Large intestine (tissue), 12 donors: ENCODE measurements at places on chromosomes 4 and X.

DNA sequence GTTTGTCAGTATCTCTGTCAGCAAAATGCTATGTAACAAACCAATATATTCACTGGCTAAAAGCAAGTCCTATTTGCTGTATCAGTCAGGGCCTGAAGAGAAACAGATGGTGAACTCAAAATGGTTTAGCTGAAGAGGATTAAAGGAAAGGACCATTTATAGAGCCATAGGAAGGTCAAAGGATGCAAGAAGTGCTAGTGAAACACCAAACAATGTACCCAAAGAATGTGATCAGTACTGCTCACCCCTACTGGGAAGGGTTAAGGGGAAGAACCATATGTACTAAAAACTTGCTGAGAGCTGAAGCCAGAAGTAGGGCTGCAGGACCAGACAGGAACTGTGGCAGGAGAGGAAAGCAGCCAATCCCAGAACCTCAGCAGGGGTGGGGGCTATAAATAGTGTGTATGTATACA lies 479.3 kb downstream of the INPP4B start:
- DNase-seq: no peak

DNA sequence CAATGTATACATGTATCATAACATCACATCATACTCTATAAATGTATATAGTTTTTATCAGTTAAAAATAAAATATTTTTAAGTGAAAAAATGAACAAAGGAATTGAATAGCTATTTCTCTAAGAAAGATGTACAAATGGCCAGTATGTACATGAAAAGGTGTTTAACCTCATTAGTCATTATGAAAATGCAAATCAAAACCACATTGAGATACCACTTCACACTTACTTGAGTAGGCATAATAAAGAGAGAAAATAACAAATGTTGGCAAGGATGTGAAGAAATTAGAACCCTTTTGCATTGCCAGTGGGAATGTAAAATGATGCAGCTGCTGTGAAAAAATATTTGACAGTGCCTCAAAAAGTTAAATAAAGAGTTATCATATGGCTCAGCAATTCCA lies 95.5 kb downstream of the IRS4 start:
- no peak for DNase-seq

GRCh38 chr4:2220016-2220630 lies 21.8 kb downstream of the HAUS3 start:
- DNase-seq: peak; percentile 69

GRCh38 chrX:44433556-44433955 lies 90.1 kb upstream of the EFHC2 start:
- DNase-seq: no peak

GRCh38 chrX:84362184-84362838 lies 139.9 kb downstream of the HDX start:
- no peak for DNase-seq

DNA sequence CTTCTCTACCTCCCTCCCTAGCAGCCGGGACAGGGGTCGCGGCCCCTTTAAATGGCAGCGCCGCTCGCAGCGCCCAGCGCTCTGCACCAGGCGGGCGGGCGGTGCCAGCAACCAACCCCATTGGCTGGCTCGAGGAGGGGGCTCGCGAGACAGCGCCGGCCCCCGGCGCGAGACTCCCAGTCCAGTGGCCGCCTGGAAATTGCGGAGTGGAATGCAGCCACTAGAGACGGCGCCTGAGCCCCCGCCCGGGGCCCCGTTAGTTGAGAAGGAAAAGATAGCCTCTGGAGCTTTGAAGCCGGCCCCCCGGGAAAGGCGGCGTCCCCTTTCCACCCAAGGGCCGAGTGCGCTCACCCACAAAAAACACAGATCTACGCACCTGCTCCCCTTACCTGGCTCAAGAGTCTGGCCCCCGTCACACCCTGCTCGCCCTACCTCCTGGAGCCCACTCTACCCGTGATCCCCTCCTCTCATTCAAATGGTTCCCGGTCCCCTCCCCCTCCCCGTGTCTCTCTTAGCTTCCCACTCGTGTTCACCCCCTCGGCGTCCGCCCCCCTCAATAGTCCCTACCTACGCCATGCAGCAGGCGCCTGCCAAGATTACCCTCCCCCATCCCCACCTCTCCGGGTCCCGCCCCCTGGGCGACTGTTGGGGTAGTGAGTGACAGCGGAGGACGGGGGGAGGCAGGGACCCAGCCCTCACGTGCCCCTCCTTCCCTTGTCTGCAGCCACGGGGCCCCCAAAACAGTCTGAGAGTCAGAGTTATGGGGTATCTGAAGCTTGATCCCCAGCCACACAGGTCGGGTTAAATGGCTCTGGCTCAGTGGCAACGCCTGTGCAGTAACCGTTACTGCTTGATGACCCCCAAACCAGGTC lies at the start of gene ZMYM3:
Gene ZMYM3 (minus strand): TSS at position 49 of the 872 bp plus-strand sequence. CDS start 885 bp downstream, outside the sequence.
- DNase-seq: peak; percentile 74

- DNase-seq: no peak
These were observed 14.7 kb upstream of the SPATA4 start for GRCh38 chr4:176210101-176210500.

DNA sequence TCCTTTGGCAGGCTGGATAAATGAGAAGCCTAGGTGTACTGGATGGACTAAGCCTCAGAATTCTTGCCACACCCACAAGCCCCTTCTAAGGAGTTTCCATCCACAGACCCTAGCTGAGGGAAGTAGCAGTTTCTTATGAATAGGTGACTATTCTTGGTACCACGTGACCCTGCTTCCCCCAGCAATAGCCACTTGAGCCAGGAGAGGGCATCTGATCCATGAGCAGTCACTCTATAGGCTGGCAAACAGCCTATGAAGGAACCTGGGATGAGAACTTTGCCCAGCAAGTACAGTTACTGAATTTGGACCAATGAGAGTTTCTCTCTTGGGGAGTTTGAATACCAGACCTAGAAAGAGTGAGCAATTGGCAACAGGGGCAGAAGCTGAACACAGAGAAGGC lies 84.0 kb downstream of the RTL9 start:
- no peak for DNase-seq

GRCh38 chrX:72062916-72063315 lies 68.8 kb downstream of the RTL5 start:
- DNase-seq: no peak

DNA sequence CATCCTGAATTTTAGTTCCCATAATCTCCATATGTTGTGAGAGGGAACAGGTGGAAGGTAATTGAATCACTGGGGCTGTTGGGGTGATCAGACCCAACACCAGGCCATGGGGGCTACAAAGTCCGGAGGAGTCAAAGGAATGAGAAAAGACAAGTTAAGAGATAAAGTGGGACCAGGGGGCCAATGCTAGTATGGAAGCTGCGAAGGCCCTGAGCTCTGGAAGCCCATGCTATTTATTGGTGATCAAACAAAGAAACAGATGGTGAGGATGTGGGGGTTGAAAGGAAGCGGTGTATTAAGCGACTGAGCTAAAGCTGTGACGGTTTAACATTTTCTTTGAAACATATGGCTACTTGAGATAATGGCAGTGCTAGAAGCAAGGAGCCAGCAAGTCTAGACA lies 132.8 kb downstream of the PDGFC start:
- no peak for DNase-seq

DNA sequence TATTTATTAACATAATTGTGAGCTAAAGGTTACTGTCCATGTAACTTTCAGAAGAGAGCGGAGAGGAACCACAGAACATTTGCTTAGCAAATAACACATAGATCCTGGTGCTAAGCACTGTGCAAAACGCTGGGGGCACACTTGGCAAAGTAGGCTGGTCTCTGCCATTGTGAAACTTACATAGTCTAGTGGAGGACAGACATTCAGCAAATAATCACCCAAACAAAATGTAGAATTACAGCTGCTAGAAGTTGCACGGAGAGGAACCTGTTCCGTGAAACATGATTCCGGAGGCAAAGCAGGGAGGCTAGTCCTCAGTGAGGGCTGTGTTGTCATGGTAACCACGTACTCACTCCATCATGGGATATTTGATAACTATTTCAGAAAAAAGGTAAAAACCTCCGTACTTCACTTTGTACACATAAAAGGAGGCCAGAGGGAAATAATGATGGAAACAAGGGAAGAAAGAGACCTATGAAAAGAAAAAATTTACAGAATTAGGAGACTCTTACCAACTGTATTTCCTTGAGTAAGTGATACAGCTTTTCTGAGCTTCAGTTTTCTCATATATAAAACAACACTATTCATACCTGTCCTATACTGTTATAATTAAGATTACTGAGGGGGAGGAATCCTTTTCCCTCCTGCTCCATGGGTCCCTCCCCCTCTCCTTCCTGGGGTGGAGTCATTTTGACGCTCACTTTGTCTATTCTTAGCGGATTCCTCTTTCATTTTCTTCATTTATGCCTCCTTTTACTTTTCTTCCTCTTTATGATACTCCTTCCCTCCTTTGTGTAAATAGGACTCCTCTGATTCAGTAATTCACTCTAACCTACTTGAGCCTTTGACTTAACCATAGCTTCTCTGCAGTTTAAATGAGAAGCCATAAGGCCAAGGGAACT lies 825 bp upstream of the RASGEF1B start:
- no peak for DNase-seq

- DNase-seq: no peak
These were observed 934 bp upstream of the GPR119 start for GRCh38 chrX:130386408-130386808.

DNA sequence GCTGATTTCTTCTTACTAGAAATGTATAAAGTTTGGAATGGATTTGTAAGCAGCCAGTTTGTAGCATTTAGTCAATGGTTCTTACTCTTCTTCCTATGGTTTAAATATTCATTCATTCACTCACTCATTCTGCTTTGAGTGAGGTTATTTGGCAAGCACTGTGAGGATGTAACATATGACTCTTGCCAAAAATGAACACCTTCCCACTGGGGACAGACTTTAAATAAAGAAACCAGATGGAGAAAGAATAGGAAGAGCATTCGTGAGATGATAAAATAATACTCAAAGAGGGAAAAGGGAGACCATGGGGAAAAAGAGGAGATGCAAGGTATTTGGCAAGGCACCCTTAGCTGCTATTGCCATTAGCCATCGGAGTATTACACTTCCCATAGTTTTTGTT lies 586.1 kb downstream of the ADGRL3 start:
- no peak for DNase-seq
